ENCODE measurements at places on chromosomes 3 and 15. TPM values are rescaled to one million over a fixed set of nuclear protein-coding genes. Genes with fewer than 3 reads are reported as not detected.
A peak's percentile ranks its signal among the peaks of the same experiment; 100 is the strongest.

DNA sequence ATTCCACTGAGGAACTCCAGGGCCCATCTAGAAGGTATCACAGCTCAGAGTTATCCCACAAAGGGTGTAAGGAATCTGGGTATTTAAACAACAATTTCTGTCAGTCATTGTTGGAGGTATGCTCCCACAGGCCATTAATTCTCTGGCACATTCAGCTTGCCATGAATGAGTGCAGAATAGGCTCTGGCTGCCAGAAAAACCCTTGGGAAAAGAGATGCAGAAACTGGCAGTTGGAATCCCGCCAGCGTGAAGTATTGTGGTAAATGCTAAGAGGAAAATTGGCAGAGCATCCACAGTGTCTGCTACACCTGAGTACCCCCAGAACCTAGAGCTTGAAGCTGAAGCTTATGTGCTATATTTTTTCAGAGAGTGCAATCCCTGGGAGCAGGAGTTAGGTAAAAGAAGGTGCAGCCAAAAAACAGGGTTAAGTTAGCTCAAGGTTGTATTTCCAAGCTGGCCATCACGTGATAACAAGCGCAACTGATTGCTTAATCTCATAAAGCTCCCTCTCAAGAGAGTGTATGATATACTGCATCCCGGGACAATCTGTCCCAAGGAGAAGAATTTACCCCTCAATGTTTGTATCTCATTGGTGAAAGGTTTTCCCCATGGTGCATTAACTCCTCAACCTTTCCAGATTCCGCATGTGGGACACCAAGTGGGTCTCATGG, 94.2 kb upstream of the ACP3 start:
- H3K27me3 ChIP-seq = peaks cover 13% of the 10 kb centered on the region
- H3K27ac ChIP-seq = no peak overlapping the region
- H3K4me3 ChIP-seq = no peak overlapping the region
- no peak for DNase-seq
- no peaks in the 10 kb centered on the region for H3K36me3 ChIP-seq

DNA sequence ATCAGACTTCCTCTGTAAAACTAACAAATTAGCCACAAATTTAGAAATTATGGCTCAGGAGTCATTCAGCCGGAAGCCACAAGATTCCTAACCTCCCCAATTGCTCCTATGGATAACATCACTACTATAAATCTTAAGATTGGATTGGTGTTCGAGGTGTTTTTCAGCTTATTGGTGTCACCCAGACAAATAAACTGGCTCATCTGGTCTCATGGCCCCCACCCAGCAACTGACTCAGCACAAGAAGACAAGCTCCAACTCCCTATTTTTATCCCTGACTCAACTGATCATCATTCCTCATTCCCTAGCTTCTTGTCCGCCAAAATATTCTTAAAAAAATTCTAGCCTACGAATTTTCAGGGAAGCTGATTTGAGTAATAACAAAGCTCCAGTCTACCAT, 135.1 kb upstream of the STRIT1 start:
- no peaks in the 10 kb centered on the region for H3K36me3 ChIP-seq
- no peak overlapping the region for H3K4me3 ChIP-seq
- DNase-seq = no peak
- H3K4me1 ChIP-seq = no peaks in the 10 kb centered on the region
- H3K27ac ChIP-seq = no peak overlapping the region

CPA3 gene
- not detected for total RNA-seq

DNA sequence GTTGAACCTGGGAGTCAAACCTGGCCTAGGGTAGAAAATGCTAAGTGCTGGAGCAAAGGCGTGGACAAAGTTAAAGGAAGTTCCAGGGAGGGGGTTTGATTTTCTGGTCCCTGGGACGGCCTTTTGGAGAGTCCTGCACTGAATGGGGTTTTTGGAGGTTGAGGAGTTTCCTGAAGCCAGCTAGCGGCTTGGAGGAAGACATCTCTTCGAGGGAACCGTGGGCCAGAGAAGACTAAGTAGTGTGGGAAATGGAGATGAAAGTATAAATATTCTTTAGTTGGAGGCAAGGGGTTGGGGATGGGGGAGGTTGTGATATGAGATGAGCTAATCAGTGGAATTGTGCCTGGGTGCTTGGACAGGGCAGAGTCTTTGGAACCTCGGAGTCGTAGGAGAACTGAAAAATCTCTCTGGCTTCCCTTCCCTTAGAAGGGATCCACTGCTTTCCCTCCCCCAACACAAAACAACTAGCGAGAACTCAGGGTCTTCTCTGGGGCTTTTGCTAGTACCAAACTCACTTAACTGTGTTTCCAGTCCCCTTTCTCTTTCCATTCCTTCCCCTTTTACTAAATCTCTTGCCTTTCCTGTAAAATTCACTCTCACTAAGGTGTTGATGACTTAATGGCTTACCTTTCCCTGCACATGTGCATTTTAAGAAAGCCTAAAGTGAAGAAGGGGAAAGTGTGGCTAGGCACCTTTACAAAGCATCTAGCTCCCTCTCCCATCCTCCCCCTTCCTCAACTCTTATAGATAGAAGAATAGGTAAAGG, 1.0 kb downstream of the LPP start:
- peaks cover 79% of the 10 kb centered on the region for H3K4me1 ChIP-seq
- H3K27ac ChIP-seq = peak overlapping the region; percentile 87
- DNase-seq = no peak
- no peaks in the 10 kb centered on the region for H3K27me3 ChIP-seq
- H3K4me3 ChIP-seq = peak overlapping the region; percentile 94

GRCh38 chr3:50627407-50628051, 10.6 kb downstream of the MAPKAPK3 start:
- H3K27ac ChIP-seq = peak overlapping the region; percentile 1
- peaks cover 99% of the 10 kb centered on the region for H3K4me1 ChIP-seq
- H3K27me3 ChIP-seq = no peaks in the 10 kb centered on the region
- H3K4me3 ChIP-seq = peak overlapping the region; percentile 45
- H3K36me3 ChIP-seq = peaks cover 23% of the 10 kb centered on the region

- peak overlapping the region; percentile 76 for H3K27ac ChIP-seq
- DNase-seq = no peak
- peaks cover 77% of the 10 kb centered on the region for H3K4me1 ChIP-seq
- peak overlapping the region; percentile 55 for H3K4me3 ChIP-seq
- no peaks in the 10 kb centered on the region for H3K27me3 ChIP-seq
Observed at GRCh38 chr15:85595804-85596536, 198.8 kb downstream of the KLHL25 start.

DNA sequence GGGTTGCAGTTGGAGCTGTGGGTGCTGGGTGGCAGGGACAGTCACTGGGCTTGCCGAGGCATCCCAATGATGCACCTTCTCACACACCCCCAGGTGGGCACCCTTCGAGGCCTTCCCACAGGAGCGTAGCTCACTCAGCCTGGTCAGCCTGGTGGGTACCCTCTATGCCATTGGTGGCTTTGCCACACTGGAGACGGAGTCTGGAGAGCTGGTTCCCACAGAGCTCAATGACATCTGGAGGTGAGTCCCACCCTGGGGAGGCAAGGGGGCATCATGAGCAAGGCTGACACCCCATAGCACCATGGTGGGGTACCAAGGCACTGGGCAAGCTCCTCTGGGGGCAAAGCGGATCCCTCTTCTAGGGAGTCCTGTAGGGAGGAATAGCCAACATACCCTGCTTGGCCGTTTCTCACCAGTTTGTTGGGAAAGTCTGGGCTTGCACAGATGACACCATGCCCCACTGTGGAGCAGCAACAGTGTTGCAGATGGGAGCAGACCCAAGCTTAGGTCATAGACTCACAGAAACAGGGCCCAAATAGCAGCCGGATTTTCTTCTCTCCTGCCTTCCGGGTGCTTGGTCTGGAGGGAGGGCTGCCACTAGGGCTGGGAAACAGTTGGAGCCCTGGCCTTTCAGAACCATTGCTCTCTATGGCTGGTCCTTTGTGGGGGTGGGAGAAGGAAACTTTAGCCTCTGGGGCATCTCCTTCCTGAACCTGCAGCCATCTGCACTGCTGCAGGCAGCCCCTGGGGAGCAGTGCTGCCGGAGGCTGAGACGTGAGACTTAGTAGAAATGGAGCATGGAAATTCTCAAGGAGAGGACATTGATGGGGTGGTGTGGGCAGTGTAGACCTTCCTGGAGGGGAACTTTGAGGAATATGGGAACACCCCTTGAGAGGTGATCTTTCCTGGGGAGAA, 5.7 kb downstream of the KLHL40 start:
- no peaks in the 10 kb centered on the region for H3K36me3 ChIP-seq
- H3K4me3 ChIP-seq = no peak overlapping the region
- H3K27ac ChIP-seq = no peak overlapping the region
- no peak for DNase-seq
- peaks cover 19% of the 10 kb centered on the region for H3K27me3 ChIP-seq

DNA sequence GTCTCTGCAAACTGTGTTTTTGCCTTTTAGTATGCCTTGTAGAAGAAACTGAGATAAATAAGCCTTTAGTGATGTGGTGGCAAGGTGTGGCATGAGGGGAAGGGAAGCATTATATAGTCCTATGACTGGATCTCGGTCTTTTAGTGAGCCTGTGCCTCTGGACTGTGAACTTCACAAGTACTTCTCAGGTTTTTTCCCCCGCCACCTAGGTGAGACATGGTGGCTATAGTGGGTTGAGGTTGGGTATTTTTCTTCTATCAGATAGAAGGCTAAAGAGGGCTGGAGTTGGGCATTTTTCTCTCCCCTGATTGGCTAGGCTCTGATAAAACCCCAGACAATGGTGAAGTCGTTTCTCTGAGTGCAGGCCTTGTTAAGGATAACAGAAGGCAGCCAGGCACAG, 38.7 kb upstream of the ZFAND6 start:
- H3K36me3 ChIP-seq = no peaks in the 10 kb centered on the region
- H3K27ac ChIP-seq = no peak overlapping the region
- H3K27me3 ChIP-seq = peaks cover 13% of the 10 kb centered on the region

DNA sequence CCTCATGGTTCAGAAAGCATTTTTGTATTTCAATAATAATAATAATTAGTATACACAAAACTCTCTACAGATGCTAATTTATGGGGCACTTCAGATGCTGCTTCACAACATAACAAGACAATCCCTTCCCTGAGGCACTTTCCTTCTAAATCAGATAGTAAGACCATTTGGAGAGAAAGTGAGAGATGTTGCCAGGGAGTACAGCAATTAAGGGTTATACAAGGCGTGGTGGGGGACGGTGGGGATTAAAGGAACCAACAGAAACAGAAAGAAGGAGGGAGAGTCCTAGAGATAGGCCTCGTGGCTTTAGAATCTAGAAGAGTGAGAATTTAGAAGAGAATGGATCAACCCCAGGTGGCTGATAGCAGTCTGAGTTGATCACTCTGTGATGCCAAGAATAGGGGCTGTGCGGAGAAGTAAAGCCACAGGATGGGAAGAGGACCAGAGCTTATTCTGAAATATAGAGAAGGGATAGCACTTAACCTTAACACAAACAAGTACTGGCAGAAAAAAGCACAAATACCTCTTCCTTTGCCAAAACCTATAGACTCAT, 76.9 kb downstream of the ETFA start:
- H3K4me1 ChIP-seq = no peaks in the 10 kb centered on the region
- no peak overlapping the region for H3K4me3 ChIP-seq
- peaks cover 6% of the 10 kb centered on the region for H3K36me3 ChIP-seq
- no peak for DNase-seq
- no peaks in the 10 kb centered on the region for H3K27me3 ChIP-seq

PLSCR5 gene
- not detected for total RNA-seq

- peak; percentile 26 for DNase-seq
- peak overlapping the region; percentile 99 for H3K4me3 ChIP-seq
- peaks cover 13% of the 10 kb centered on the region for H3K36me3 ChIP-seq
- H3K4me1 ChIP-seq = peaks cover 62% of the 10 kb centered on the region
Observed at GRCh38 chr3:143002083-143002712, 828 bp downstream of the U2SURP start.

PBRM1 gene
- total RNA-seq = 66.7 TPM

GRCh38 chr15:69389426-69389825, 24.7 kb upstream of the KIF23 start:
- H3K4me1 ChIP-seq = peaks cover 15% of the 10 kb centered on the region
- H3K27ac ChIP-seq = no peak overlapping the region
- H3K4me3 ChIP-seq = no peak overlapping the region
- no peaks in the 10 kb centered on the region for H3K36me3 ChIP-seq
- DNase-seq = no peak

COLQ gene
- total RNA-seq = 1.3 TPM

CTXN2 gene
- total RNA-seq = not detected

DNA sequence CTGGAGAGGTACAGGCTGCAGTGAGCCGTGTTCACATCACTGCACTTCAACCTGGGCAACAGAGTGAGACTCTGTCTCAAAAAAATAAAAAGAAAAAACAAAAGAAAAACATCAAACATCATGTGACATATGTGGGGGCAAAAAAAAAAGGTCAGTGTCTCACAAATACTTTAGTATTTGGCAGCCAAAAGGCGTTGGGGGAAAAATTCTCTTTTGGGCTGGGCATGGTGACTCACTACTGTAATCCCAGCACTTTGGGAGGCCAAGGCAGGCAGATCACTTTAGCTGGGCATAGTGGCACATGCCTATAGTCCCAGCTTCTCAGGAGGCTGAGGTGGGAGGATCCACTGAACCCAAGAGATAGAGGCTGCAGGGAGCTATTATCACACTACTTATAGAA, 47.6 kb downstream of the TMCC1 start:
- no peaks in the 10 kb centered on the region for H3K27me3 ChIP-seq
- no peak for DNase-seq
- no peak overlapping the region for H3K27ac ChIP-seq
- no peak overlapping the region for H3K4me3 ChIP-seq
- H3K4me1 ChIP-seq = no peaks in the 10 kb centered on the region

TTLL13 gene
- 0.24 TPM for total RNA-seq

Data from activated T-cell treated with anti-CD3 and anti-CD28 coated beads, Interleukin-2, amount 50 U/mL, for 72 hours (primary cell).